ENCODE measurements at places on chromosomes 13 and 19. TPM values are rescaled to one million over a fixed set of nuclear protein-coding genes. Genes with fewer than 3 reads are reported as not detected.

RELB gene
- 30.7 TPM for total RNA-seq

LGALS14 gene
- total RNA-seq: 0.41 TPM

ZNF112 gene
- total RNA-seq: 0.40 TPM

FXYD1 gene
- total RNA-seq: not detected

SCGB2B2 gene
- 0.89 TPM for total RNA-seq

MISP gene
- total RNA-seq: not detected

DNA sequence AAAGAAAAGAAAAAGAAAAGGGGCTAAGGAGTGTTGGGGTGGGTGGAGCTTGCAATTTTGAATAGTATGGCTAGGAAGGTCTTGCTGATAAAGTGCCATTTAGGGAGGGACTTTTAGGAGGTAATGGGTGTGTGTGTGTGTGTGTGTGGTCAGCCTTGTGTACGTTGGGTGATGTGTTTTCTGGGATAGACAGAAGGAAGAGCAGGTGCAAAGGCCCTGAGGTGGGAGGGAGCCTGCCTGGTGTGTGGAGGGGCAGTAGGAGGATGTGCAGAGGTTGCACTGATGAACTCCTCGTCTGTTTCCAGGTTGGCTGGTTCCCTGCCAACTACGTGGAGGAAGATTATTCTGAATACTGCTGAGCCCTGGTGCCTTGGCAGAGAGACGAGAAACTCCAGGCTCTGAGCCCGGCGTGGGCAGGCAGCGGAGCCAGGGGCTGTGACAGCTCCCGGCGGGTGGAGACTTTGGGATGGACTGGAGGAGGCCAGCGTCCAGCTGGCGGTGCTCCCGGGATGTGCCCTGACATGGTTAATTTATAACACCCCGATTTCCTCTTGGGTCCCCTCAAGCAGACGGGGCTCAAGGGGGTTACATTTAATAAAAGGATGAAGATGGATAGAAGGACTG is 30.5 kb upstream of the ADGRE1 start:
- no peaks in the 10 kb centered on the region for H3K27me3 ChIP-seq
- peaks cover 14% of the 10 kb centered on the region for H3K36me3 ChIP-seq
- H3K4me3 ChIP-seq: no peak overlapping the region
- H3K27ac ChIP-seq: no peak overlapping the region

- H3K27ac ChIP-seq: no peak overlapping the region
- no peak overlapping the region for H3K4me3 ChIP-seq
- DNase-seq: no peak
- peaks cover 3% of the 10 kb centered on the region for H3K36me3 ChIP-seq
- H3K4me1 ChIP-seq: peaks cover 20% of the 10 kb centered on the region
Measured at GRCh38 chr13:41345165-41345913, 34.3 kb downstream of the NAA16 start.

DNA sequence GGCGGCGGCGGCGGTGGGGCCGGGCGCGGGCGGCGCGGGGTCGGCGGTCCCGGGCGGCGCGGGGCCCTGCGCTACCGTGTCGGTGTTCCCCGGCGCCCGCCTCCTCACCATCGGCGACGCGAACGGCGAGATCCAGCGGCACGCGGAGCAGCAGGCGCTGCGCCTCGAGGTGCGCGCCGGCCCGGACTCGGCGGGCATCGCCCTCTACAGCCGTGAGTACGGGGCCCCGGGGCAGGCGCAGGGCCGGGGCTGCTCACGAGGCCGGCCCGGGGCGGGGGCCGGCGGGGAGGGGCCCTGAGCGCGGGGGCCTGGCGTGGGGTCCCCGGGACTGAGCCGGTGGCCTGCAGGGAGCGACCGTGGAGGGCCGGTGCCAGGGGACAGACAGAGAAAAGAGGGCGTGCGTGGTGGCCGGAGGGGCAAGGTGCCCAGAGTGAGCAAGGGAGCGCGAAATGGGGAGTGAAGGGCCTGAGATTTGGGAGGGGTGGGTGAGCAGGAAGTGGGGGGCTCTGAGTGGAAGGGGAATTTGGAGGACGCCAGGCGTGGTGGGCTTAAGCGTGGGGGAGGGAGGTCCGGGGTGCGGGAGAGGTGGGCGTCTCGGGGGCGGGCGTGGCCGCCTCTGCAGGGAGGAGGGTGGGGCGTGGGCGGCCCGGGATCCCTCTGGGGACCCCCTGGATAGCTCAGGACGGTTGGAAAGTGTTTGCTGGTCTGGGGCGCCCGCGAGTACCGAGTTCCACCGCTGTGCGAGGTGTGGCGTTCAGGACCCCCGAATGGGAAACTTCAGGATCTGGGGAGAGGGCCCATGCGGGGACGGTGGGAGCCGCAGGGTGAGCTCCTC is 575 bp downstream of the CARM1 start:
- H3K4me1 ChIP-seq: peaks cover 14% of the 10 kb centered on the region
- H3K27me3 ChIP-seq: no peaks in the 10 kb centered on the region
- H3K27ac ChIP-seq: peak overlapping the region; percentile 74
- no peaks in the 10 kb centered on the region for H3K36me3 ChIP-seq
- H3K4me3 ChIP-seq: peak overlapping the region; percentile 57
- no peak for DNase-seq

DNA sequence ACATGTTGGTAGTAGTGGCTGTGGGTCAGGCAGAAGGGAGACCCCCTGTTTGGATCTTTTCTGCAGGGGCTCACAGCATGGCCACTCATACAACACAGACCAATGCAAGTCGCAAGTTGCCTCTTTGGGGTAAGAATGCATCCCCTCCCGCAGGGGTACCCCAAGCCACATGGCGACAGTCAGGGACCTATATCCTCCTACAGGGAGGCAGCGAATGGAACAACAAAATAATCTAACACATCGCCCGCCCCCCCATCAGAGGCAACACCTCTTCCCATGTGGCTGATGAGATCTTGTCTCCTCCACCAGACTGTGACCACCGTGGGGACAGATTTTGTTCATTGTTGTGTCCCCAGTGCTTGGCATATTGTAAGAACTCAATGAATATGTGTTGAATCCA is 40.7 kb upstream of the PNMA8B start:
- H3K27ac ChIP-seq: no peak overlapping the region
- no peaks in the 10 kb centered on the region for H3K4me1 ChIP-seq
- no peak for DNase-seq
- H3K36me3 ChIP-seq: no peaks in the 10 kb centered on the region
- no peak overlapping the region for H3K4me3 ChIP-seq
- H3K27me3 ChIP-seq: no peaks in the 10 kb centered on the region

GRCh38 chr13:28621449-28621848 is 37.5 kb upstream of the POMP start:
- no peak for DNase-seq
- H3K27me3 ChIP-seq: no peaks in the 10 kb centered on the region
- H3K27ac ChIP-seq: no peak overlapping the region
- no peak overlapping the region for H3K4me3 ChIP-seq
- no peaks in the 10 kb centered on the region for H3K4me1 ChIP-seq

DNA sequence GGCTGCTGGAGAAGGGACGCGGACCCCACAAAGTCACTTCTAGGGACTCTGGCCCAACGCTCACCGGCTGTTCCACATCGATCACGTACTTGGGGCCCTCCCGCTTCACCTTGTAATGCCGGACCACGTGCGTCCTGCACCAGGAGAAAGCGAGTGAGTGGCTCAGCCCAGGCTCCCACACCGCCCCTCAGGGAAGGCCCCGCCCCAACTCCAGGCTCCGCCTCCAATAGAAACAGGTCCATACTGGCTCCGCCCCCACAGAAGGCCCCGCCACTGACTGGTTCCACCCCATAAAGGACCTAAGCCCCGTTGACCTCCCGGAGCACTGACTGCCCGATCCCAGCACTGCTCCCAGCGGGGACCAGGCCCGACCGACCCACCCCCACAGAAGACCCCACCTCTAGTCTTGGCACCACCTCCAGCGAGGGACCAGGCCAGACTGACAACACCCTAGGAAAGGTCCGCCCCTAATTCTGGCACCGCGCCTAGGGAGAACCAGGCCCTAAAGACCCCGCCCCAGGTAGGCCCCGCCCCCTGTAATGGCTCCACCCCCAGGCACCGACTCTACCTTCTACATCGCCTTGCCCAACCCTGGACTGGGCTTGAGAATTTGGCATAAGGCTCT is 11.3 kb downstream of the STAP2 start:
- H3K27ac ChIP-seq: peak overlapping the region; percentile 40
- H3K4me3 ChIP-seq: peak overlapping the region; percentile 61
- H3K27me3 ChIP-seq: no peaks in the 10 kb centered on the region

GRCh38 chr13:46687810-46688209 is 109.2 kb downstream of the ESD start:
- no peaks in the 10 kb centered on the region for H3K4me1 ChIP-seq
- H3K36me3 ChIP-seq: no peaks in the 10 kb centered on the region
- H3K27me3 ChIP-seq: no peaks in the 10 kb centered on the region
- no peak overlapping the region for H3K4me3 ChIP-seq

DNA sequence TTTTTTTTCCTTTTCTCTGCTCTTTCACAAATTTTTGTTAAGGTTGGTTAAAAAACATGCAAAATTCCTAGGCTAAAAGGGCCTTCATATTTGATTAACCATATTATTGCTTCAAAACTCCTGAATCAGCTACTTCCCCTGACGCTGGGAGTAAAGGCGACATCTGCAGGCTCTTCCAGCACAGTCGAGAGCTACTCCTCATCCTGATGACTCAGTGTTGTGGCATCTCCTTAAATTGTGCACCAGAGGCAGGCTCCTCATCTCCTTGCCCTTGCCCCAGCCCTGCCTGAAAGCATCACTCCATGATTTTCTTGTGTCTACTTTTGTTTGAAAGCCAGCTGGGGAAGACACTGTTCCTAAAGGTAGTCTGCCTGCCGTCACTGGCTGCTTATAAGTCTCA is 24.5 kb upstream of the SOX1 start:
- no peaks in the 10 kb centered on the region for H3K4me1 ChIP-seq
- no peaks in the 10 kb centered on the region for H3K27me3 ChIP-seq
- H3K27ac ChIP-seq: no peak overlapping the region
- H3K4me3 ChIP-seq: no peak overlapping the region
- DNase-seq: no peak

DNA sequence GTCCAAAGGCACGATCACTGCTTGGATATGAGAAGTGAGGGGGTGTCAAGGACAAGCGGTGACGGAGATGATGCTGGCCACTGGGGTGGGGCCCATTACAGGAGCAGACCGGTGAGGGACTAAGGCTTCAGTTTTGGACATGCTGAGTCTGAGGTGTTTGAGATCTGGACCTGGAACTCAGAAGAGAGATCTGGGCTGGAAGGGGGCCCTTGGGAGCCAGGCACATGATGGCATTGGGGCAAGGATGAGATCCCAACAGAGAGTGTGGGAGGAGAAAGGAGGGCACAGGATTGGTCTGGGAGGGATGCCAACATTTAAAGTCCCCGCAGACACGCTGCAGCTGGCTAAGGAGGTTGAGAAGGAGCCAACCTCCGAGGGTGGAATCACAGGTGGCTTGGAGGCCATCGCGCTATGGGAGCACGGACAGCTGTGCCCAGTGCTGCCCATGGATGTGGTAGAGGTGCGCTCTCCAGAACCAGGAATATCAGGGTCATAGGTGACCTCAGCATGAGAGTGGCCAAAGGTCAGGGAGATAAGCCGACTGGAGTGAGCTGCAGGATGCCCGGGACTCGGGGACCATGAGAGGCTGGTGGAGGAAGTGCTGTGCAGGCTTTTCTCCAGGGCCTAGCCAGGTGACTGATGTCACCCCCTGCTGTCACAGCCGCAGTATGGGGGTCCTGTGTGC is 21.8 kb downstream of the DHRS12 start:
- no peak for DNase-seq
- no peaks in the 10 kb centered on the region for H3K27me3 ChIP-seq
- H3K4me1 ChIP-seq: peaks cover 3% of the 10 kb centered on the region
- no peak overlapping the region for H3K27ac ChIP-seq
- H3K4me3 ChIP-seq: no peak overlapping the region

DNA sequence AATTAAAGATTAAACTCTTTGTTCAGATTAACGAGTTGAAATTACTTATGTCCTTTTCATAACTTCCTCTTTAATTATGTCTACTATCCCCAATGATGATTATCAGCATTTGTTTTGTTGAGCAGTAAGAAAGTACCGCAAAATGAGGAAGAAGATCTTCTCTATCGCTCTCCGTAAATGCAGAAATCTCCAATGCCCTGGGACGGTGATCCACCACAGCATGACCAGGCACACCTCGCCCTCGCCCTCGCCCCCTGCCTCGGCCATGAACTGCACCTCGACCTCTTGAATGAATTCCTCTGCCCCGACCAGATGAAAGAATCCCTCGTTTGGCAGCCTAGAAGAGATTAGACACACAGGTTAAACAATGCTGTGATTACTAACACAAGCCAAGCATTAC is 69.1 kb downstream of the RBM26 start:
- H3K27me3 ChIP-seq: no peaks in the 10 kb centered on the region
- H3K27ac ChIP-seq: no peak overlapping the region
- DNase-seq: no peak
- H3K4me1 ChIP-seq: no peaks in the 10 kb centered on the region
- H3K4me3 ChIP-seq: no peak overlapping the region

DNA sequence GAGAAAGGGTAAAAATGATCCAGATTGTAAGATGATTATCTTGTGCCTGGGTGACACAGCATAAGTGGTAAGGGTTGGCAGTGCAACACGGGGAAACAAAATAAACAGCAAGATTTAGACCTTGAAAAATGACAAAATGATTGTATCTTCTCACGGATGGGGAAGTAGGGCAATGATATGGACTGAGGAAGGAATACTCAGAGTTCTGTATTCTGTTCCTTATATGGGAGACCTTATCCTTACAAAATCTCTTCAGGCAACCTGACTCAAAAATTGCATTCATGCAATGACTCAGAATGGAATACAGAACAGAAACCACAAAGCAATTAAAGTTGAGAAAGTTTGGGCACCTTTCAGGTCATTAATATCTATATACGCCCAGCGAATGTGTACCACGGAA is 149.0 kb downstream of the HS6ST3 start:
- no peak for DNase-seq
- no peaks in the 10 kb centered on the region for H3K36me3 ChIP-seq
- H3K4me3 ChIP-seq: no peak overlapping the region
- no peaks in the 10 kb centered on the region for H3K4me1 ChIP-seq

GRCh38 chr13:105915146-105915850 is 620.2 kb downstream of the EFNB2 start:
- no peaks in the 10 kb centered on the region for H3K4me1 ChIP-seq
- no peaks in the 10 kb centered on the region for H3K36me3 ChIP-seq
- H3K4me3 ChIP-seq: no peak overlapping the region
- DNase-seq: no peak

GRCh38 chr13:48851707-48852106 is 124.0 kb upstream of the FNDC3A start:
- no peak overlapping the region for H3K27ac ChIP-seq
- no peak for DNase-seq
- H3K36me3 ChIP-seq: no peaks in the 10 kb centered on the region
- no peaks in the 10 kb centered on the region for H3K4me1 ChIP-seq
- no peak overlapping the region for H3K4me3 ChIP-seq

GRCh38 chr13:113598481-113598880 is 13.9 kb downstream of the TFDP1 start:
- no peaks in the 10 kb centered on the region for H3K27me3 ChIP-seq
- DNase-seq: no peak
- H3K4me1 ChIP-seq: no peaks in the 10 kb centered on the region
- H3K4me3 ChIP-seq: no peak overlapping the region
- peaks cover 26% of the 10 kb centered on the region for H3K36me3 ChIP-seq

- H3K4me3 ChIP-seq: no peak overlapping the region
- DNase-seq: no peak
Measured at GRCh38 chr19:28196101-28196500, 1016.9 kb downstream of the UQCRFS1 start.
